Stimulated activated CD8-positive, alpha-beta memory T cell treated with anti-CD3 and anti-CD28 coated beads, Interleukin-7, amount 100 ng/mL, for 24 hours (primary cell): ENCODE measurements at places on chromosomes 1 and 21.
A peak's percentile ranks its signal among the peaks of the same experiment; 100 is the strongest.

DNA sequence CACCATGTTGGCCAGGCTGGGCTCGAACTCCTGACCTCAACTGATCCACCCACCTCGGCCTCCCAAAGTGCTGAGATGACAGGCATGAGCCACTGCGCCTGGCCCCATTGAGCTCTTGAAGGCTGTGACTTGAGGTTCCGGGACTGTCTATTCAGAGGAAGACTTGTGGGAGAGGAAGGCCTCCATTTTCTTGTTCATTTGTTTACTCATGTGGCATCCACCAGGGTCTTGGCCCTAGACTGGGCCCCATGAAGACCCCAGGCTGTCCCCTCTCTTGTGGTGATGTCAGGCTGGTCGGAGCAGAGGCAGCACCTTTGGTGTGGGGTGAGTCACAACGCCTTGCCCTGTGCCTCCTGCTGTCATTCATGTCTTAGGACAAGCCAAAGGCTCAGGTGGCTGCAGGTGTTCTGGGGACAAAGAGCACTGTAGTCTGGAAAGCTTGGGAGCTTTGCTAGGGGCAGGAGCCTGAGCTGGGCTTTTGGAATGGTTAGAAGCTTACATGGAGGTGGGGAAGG, 224.6 kb upstream of the C1orf174 start:
- no peak for DNase-seq

- no peak for DNase-seq
These were observed 143.2 kb upstream of the C1orf105 start for GRCh38 chr1:172277275-172277674.

- no peak for DNase-seq
These were observed 42.6 kb downstream of the PCNT start for GRCh38 chr21:46366561-46366960.

DNA sequence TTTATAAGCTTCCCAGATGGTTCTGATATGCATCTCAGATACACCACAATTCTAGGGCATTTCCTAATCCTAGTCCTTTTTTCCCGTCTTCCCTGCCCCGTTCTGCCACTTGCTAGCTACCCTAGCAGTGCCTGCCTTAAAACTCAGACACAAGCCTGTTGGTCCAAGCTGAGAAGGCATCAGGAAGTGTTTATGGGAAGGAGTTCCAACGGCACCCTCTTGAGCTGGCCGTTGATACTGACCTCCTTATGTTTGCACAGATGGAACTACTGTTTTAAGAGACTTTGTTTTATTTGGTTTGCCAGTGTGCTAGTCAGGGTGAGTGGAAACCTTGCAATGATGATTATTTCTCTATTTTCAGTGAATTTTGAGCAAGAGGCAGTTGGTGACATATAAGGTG, 67.2 kb downstream of the UCK2 start:
- no peak for DNase-seq

- no peak for DNase-seq
These were observed 7.5 kb downstream of the MRAP start for GRCh38 chr21:32306021-32306780.

GRCh38 chr1:13570924-13571323, 12.7 kb upstream of the PDPN start:
- no peak for DNase-seq

- peak; percentile 51 for DNase-seq
These were observed 30.5 kb downstream of the MROH7 start for GRCh38 chr1:54671985-54672608.

GRCh38 chr1:16181887-16182719, 26.2 kb upstream of the EPHA2 start:
- no peak for DNase-seq

GRCh38 chr1:204323887-204324286, 35.8 kb downstream of the PLEKHA6 start:
- no peak for DNase-seq

GRCh38 chr21:30984889-30985288, 53.4 kb downstream of the KRTAP19-8 start:
- no peak for DNase-seq

DNA sequence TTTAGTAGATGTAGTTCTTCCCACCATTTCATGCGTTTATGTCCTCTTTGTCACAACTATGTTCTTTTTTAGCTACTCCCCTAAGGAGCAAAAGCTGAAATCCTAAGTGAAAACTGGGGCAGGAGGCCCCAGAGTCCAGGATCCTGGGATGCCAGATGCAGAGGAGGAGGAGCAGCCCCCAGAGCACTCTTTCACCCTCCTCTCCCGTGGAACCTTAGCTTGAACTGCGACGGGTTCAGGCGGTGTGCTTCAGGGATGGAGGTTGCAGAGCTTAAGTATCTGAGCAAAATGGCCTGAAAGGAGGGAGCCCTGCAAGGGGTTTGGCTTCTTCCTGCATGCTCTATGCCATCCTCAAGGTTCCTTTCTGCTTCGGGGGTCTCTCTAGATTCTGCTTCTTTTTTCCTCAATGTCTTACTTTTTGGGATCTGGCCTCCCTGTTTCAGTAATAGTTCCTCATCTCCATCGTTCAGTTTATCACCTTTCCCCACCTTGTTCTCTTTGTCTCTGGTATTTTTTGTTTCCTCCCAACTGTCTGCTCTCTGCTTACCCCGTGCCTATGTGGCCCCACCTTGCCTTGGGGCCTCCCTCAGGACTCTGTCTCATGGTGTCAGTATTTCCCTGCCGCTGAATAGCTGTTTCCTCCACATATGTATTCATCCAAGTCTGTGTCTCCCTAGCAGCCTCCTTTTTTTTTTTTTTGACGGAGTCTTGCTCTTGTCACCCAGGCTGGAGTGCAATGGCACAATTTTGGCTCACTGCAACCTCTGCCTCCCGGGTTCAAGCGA, 2.7 kb upstream of the NHLH1 start:
- DNase-seq = no peak

- DNase-seq = no peak
These were observed 712 bp downstream of the KCNA2 start for GRCh38 chr1:110605446-110605845.

GRCh38 chr1:200653022-200653462, 16.7 kb downstream of the DDX59 start:
- DNase-seq = no peak

DNA sequence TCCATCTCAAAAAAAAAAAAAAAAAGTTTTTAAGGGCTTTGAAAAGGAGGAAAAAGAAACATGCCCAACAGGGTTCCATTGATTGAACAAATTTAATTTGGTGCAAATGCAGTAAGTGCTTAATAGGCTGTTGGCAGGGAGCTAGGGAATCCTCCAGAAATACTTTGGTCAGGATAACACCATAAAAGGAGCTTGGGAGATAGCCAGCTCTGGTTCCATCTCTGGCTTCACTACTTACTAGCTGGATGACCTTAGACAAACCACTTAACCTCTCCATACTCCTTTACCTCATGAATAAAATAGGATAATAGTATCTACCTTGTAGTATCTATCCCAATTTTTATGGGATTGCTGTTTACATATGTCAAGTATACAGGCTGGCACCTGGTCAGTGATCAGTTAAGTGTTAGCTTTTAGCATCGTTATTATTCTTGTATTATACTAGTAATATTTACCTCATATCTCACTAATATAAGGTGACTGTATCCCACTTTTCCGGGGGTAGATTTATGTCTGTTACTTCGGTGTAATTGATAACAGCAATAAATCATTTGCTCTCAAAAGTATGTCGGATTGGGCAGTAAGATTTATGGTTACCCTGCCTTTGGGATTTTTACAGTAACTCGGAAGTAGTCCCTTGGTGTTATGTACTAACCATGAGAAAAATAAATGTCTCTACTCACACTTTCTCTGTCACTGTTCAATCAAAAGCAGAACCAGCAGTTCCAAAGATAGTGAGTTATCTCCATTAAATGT, 36.4 kb downstream of the BTG3 start:
- DNase-seq = no peak

DNA sequence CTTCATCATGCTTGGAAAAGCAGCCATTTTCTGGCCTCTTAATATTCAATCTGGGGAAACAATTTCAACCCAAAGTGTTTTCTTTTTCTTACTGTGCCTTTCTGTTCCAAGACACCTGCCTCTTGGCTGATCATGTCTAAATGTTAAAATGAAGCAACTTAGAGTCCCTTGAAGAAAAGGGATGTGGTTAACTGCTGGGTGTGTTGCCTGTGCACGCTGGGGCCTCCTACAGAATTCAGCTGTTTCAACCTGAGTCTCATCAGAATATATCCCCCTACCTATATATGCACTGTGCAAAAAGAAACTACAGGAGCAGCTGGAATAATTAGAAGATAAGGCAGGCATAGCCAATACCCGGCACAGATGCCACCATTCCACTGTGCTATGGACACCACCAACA, 222.0 kb downstream of the OMA1 start:
- DNase-seq = no peak

DNA sequence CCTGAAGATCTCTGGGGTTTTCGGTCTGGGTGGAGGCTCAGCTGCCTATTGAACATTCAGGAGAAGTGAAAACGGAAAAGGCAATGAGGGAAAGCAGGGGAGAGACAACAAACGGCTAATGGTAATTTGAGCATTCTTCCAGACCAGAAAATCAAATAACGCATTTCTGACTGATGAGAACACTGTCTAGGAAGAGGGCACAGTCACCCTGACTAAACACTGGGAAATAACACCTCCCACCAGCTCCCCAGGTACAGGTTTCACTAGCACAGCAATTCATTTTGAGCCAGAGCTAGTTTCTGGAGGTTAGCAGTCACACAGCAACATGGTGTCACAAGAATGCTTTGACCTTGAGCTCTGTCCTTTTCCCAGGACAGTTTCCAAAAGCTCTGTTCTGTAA, 21.1 kb downstream of the NCF2 start:
- no peak for DNase-seq

GRCh38 chr1:86416343-86416742, 7.6 kb upstream of the CLCA2 start:
- no peak for DNase-seq

DNA sequence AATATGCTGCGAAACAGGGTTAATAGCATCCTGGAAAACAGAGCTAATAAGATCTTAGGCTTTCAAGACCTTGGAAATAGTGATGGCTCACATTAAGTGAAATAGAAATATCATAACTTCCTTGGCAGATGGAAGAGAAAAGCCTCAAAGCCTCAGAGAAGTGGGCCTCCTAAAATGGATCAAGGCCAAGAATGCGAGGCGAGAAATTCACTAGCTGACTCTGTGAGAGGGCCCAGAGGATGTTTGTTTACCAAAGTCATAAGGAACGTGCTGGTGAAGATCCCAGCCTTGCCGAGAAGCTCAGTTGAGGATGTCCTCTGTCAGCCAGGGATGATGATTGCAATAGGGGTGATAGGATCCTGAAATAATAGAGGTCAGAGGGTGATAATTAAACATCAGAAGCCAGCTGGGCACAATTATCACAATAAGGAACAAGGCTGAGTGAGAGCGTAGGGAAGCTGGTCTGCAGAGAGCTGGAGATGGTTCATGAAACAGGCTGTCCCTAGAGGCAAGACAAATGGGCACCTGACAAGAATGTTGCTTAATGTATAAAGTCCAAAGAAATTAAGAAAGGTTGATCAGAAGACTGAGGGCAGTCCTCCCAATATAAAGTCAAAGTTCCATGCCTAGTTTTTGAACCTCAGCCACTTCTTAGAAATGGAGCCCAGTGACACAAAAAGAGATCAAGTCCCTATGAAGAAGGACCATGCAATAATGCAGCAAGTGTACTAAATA, 101.7 kb upstream of the COG2 start:
- no peak for DNase-seq

- no peak for DNase-seq
These were observed 282.6 kb downstream of the BARHL2 start for GRCh38 chr1:90434460-90434859.

GRCh38 chr1:7234471-7234755, 449.2 kb downstream of the CAMTA1 start:
- DNase-seq = no peak

DNA sequence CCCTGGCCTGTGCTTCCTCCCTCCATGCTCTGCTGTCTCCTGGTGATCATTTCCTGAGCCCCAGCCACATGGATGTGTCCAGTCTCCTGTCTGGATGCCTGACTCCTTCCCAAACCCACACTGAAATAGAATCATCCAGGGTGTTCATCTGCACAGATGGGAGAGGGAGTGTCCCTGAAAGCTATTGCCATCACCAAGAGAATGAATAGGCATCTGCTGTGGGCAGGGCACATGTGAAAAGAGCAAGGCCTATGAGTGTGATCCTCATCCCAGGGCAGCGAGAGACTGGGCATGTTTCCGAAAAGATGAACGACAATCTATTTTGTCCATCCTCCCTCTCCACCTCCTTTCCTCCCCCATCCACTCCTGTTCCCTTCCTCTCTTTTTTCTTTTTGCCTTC, 5.0 kb downstream of the IGSF21 start:
- no peak for DNase-seq

- DNase-seq = no peak
These were observed 124.6 kb downstream of the BACH1 start for GRCh38 chr21:29423099-29423870.

GRCh38 chr1:187685333-187685732, 856.6 kb downstream of the PLA2G4A start:
- no peak for DNase-seq

DNA sequence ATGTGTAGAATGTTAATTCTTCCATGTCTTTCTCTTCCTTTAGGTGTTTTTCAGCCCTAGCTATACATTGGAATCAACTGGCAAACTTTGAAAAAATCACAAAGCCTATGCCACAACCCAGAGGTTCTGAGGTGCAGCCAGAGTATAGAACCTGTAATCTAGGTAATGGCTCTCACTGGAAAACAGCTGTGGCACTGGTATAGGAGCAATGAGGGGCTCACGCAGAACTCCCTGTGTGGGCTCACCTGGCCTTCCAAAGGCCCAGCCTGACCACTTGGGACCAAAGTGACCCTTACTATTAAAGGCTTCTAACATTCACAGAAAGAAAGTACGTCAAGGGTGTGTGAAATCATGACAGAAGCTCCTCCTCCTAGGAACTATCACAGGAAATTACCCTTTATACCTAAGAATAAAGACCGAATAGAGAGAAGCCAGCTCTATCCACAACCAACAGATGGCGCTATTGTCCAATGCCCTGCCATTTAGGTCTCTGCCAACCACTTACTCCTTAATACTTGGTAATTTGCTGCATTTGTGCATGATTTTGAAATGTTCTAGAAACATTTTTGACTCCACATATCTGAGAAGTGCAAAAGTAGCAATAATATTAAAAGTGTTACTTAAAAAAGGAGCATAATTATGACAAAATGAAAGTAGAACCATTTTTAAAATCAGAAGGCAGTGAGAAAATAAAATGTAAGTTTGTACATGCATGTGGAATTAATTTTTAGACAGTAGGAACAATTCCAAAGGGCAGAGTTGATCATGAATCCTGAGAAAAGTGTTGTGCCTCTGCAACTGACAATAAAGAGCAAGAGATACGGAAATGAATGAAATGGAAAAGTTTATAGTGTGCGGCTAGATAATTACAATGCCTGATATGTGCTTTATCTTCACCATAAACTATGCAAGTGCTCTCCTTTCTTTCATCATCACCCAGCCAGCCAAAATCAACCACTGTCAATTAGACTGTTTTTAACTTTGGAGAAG, 93.1 kb upstream of the HAO2 start:
- no peak for DNase-seq

DNA sequence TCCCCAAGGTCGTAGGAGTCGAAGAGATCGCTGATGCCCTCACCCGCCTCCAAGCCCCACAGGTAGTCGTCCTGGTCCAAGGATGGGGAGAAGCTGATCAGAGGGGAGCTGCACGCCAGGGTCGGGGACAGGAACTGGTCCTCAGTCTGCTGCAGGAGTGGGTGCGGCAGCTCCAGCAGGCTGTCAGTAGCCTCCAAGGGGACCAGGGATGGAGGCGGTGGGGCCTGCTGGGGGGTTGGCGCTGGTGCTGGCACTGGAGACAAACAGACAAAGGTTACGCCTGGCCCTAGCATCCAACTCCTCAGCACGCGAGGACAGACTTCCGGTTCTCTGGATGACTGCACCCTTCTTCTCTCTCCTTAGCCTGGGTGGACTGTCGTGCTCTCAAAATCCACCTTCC, 21.1 kb downstream of the E2F2 start:
- no peak for DNase-seq

GRCh38 chr1:223460566-223461189, 67.5 kb downstream of the CCDC185 start:
- no peak for DNase-seq
